Mesenchymal stem cell (in vitro differentiated cells and primary cell): ENCODE measurements at places on chromosomes 12 and 14.
A peak's percentile ranks its signal among the peaks of the same experiment; 100 is the strongest.

- no peak overlapping the region for H3K4me3 ChIP-seq
- no peaks in the 10 kb centered on the region for H3K27me3 ChIP-seq
- H3K4me1 ChIP-seq = no peaks in the 10 kb centered on the region
Measured at GRCh38 chr14:27050208-27050607, 452.4 kb upstream of the NOVA1 start.

DNA sequence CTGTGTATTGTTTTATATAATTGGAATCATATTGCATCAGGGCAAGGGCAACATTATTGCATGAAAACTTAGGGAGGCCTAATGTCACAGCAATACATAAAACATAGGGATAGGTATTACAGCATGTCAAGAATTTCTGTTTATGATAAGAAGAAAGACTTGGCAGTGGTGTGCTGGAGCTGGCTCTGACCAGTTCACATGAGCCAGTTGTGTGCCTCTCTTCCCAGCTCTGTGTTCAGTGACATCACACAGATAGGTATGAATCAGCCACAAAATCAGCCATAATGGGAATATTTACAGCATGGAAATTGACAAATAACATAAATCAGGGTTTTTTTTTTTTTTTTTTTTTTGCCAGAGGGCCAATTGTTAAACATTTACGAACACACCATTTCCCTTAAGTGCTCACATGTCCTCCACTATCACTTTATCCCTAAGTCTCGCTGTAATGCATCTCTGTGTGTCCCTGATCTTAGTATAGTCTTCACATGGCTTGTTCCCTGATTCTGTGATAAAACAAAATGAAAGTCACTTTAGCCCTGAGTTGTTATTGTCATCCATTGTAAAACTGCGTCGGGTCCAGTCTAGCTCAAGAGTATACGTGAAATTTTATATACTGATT lies 31.9 kb upstream of the ACSM4 start:
- no peaks in the 10 kb centered on the region for H3K4me1 ChIP-seq
- no peak overlapping the region for H3K27ac ChIP-seq
- no peak overlapping the region for H3K4me3 ChIP-seq
- no peak for DNase-seq
- no peaks in the 10 kb centered on the region for H3K27me3 ChIP-seq

DNA sequence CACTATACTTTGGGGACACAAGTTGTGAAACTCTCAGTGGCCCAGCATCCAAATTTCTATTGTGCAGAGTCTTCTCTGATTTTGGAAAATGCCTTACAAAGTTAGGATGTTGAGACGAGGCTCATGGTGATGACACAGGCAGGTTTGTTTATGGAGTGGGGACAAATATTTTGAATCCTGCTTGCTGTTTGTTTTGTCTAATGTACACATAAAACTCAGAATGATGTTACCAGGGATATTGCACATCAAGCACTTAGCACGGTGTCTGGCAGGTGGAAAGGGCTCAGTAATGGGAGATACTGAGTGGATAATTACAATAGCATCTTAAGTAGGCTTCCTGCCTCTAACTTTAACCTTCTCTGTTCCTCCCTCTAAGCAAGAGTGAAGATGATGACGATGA lies 628.9 kb upstream of the TBX3 start:
- no peaks in the 10 kb centered on the region for H3K27me3 ChIP-seq
- DNase-seq = peak; percentile 18
- H3K4me1 ChIP-seq = no peaks in the 10 kb centered on the region
- no peak overlapping the region for H3K4me3 ChIP-seq
- no peaks in the 10 kb centered on the region for H3K36me3 ChIP-seq

- no peak for DNase-seq
- H3K36me3 ChIP-seq = peaks cover 9% of the 10 kb centered on the region
- H3K4me1 ChIP-seq = peaks cover 16% of the 10 kb centered on the region
Measured at GRCh38 chr12:57112492-57113294, 1.5 kb upstream of the STAT6 start.

DNA sequence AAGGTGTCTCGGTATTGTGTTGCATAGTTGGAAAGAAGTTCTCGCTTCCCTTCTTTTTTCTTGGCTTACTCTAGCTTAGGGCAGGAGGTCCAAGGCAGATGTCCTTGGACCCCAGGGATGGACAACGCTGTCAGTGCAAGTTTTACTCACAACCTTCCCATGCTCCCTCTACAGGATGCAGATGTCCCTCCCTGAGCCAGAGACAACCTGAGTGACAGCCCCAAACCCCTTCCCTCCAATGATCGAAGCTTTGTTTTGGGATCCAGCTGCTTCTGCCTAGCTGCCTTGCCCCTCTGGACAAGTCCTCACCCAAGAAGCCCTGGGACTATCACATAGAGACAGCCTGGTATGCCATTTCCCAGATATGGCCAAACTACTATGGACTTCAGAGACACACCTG lies 112.0 kb upstream of the RAP1B start:
- peaks cover 2% of the 10 kb centered on the region for H3K4me1 ChIP-seq
- no peaks in the 10 kb centered on the region for H3K36me3 ChIP-seq
- no peaks in the 10 kb centered on the region for H3K27me3 ChIP-seq
- H3K4me3 ChIP-seq = no peak overlapping the region
- no peak for DNase-seq

- H3K4me3 ChIP-seq = peak overlapping the region; percentile 73
- no peak overlapping the region for H3K27ac ChIP-seq
- H3K36me3 ChIP-seq = no peaks in the 10 kb centered on the region
- DNase-seq = peak; percentile 55
- H3K27me3 ChIP-seq = peaks cover 75% of the 10 kb centered on the region
Measured at GRCh38 chr12:49089821-49090773, 4.5 kb downstream of the DHH start.

DNA sequence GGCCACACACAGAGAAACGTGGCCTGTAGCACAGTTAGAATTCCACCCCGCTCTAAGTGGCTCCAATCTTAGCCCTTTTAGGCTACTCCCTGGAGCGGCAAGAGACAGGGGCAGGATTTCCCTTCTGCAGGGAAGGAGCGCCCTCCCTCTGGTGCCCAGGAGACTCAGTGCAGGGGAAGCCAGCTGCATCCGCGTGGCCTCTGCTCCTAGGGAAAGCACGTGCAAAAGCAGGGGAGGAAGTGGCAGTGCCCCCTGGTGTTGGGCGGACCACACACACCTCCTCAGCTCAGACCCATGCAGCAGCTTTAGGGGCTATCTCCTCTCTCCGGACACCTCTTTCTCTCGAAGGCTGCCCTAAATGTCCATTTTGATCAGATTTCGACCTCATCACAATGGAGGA lies 50.0 kb downstream of the SPRING1 start:
- H3K4me1 ChIP-seq = no peaks in the 10 kb centered on the region
- no peak for DNase-seq
- no peak overlapping the region for H3K4me3 ChIP-seq
- H3K36me3 ChIP-seq = no peaks in the 10 kb centered on the region

GRCh38 chr12:127619869-127620734 lies 646.9 kb upstream of the TMEM132C start:
- no peaks in the 10 kb centered on the region for H3K36me3 ChIP-seq
- no peaks in the 10 kb centered on the region for H3K27me3 ChIP-seq
- H3K27ac ChIP-seq = no peak overlapping the region
- H3K4me1 ChIP-seq = no peaks in the 10 kb centered on the region
- no peak overlapping the region for H3K4me3 ChIP-seq
- DNase-seq = no peak

- H3K4me3 ChIP-seq = no peak overlapping the region
- H3K27ac ChIP-seq = no peak overlapping the region
- no peaks in the 10 kb centered on the region for H3K4me1 ChIP-seq
- no peaks in the 10 kb centered on the region for H3K27me3 ChIP-seq
- H3K36me3 ChIP-seq = no peaks in the 10 kb centered on the region
Measured at GRCh38 chr14:81715731-81716130, 182.1 kb upstream of the SEL1L start.

GRCh38 chr12:618605-619004 lies 44.6 kb downstream of the NINJ2 start:
- no peaks in the 10 kb centered on the region for H3K36me3 ChIP-seq
- H3K4me1 ChIP-seq = peaks cover 2% of the 10 kb centered on the region
- DNase-seq = no peak
- no peak overlapping the region for H3K27ac ChIP-seq
- H3K4me3 ChIP-seq = no peak overlapping the region

GRCh38 chr14:30849354-30849753 lies 25.0 kb upstream of the COCH start:
- H3K4me3 ChIP-seq = no peak overlapping the region
- H3K36me3 ChIP-seq = no peaks in the 10 kb centered on the region

GRCh38 chr14:92737206-92737605 lies 11.2 kb downstream of the LGMN start:
- no peak for DNase-seq
- no peak overlapping the region for H3K4me3 ChIP-seq
- H3K36me3 ChIP-seq = peaks cover 9% of the 10 kb centered on the region
- no peaks in the 10 kb centered on the region for H3K27me3 ChIP-seq

DNA sequence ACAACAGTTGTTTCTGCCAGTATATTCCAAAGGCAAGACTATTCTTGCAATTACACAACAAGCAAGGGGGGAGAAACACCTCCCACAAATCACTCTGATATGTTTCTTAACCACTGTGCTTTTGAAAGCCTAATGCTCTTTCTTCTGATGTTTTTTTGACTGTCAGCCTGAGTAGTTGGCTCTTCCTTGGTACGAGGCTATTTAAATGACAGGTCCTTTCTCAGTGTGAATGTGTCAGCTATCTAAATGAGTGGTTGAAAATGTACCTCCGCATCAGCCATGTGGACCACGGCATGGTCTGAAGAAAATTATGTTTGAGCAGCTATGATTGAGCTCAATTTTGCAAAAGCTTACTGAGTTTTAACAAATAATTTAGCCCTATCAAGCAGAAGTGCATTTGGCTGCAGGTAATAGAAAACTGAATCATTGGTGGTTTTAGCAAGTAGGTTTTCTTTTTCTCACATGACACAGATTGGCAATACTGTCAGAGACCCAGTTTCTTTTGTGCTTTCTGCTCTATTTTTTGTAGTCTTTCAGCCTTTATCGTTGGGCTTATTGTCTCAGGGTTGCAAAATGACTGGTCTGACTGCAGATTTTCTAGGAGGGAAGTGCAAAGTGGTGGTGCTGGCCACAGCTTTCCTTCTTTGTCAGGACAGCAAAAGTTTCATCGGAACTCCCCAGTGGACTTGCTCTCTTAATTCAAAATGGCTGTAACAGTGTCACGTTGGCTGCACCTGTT lies 162.8 kb downstream of the RGS6 start:
- DNase-seq = no peak
- no peaks in the 10 kb centered on the region for H3K27me3 ChIP-seq
- H3K4me1 ChIP-seq = no peaks in the 10 kb centered on the region
- no peaks in the 10 kb centered on the region for H3K36me3 ChIP-seq

DNA sequence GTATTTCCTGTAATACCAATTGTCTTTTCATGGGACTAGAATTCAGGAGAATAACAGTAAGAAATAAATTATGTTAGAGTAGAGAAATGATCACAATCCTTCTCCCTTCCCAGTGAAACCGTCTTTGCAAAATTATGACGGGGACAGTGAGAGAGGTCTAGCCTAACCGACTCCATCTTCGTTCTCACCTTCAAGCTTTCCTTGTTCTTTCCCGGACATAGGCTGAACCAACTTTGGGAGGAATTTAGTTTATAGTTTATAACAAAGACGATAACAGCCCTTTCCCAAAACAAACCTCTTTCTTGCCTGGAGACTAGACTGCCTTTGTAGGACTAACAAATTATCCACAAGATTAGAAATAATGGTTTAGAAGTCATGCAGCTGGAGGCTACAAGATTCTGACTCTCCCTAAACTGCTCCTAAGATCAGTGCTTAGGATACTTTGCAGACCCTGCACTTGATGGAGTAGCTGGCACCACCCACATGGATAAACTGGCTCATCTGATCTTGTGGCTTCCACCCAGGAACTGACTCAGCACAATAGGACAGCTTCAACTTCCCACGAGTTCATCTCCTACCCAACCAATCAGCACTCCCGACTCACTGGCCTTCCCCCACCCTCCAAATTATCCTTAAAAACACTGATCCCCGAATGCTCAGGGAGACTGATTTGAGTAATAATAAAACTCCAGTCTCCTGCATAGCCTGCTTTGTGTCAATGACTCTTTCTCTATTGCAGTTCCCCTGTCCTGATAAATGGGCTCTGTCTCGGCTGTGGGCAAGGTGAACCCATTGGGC lies 521.2 kb upstream of the TBX3 start:
- no peaks in the 10 kb centered on the region for H3K4me1 ChIP-seq
- H3K4me3 ChIP-seq = no peak overlapping the region
- H3K27me3 ChIP-seq = no peaks in the 10 kb centered on the region
- no peak overlapping the region for H3K27ac ChIP-seq
- DNase-seq = peak; percentile 30
- H3K36me3 ChIP-seq = no peaks in the 10 kb centered on the region

DNA sequence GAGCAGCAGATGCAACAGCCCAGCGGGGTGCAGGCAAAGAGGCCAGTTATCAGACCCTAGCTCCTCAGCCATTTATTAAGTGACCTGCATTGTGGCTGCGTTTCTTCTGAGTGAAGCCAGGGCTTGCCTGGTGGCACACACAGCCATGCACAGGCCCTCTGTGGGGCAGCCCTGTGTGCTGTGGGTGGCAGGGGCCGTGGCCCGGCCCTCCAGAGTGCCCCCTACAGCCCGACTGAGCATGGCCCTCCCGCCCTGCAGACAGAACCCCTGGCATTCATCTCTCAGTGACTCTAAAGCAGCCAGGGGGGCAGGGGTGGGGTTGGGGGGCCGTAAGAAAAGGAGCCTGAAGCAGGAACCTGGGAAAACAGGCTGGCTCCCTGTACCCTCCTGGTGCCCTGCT lies 226.0 kb upstream of the PWP1 start:
- no peak overlapping the region for H3K27ac ChIP-seq
- H3K4me1 ChIP-seq = peaks cover 5% of the 10 kb centered on the region
- no peaks in the 10 kb centered on the region for H3K36me3 ChIP-seq
- DNase-seq = no peak

DNA sequence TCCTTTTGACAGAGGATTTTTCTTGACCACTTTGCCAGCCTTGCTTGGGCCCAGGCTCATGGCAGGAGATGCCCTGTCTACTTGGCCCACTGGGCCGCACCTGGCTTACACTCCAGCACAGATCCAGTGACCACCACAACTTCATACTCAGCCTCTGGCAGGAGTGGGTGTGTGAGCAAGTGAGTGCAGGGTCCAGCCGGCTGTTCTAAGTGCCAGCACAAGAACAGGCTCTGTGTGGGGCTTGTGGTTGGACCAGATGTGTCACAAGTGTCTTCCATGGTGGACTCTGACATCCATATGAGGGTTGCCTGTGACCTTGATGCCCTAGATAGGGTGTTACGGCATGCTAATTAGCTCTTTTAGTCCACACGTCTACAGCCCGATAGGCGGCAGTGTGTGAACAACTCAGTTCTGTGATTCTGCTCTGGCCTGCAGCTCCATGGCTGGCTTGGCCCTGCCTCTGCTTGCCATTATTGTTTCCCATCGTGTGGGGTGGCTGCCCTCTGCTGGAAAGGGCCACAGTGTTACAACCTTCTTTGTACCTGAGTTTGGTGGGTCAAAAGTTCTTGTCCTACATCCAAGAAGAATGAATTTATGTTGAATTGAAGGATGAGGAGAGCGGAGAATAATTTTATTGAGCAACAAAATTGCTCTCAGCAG lies 1089.1 kb downstream of the SLC6A15 start:
- peaks cover 4% of the 10 kb centered on the region for H3K4me1 ChIP-seq
- no peaks in the 10 kb centered on the region for H3K27me3 ChIP-seq
- DNase-seq = peak; percentile 42
- no peak overlapping the region for H3K27ac ChIP-seq
- H3K36me3 ChIP-seq = no peaks in the 10 kb centered on the region

GRCh38 chr12:15979096-15980092 lies 68.3 kb downstream of the DERA start:
- DNase-seq = peak; percentile 37
- peaks cover 4% of the 10 kb centered on the region for H3K36me3 ChIP-seq
- peaks cover 3% of the 10 kb centered on the region for H3K4me1 ChIP-seq
